Activated CD8-positive, alpha-beta memory T cell treated with anti-CD3 and anti-CD28 coated beads for 4 hours (primary cell): ENCODE measurements at places on chromosomes 6 and 20.

GRCh38 chr20:50655311-50655880 lies 35.9 kb downstream of the RIPOR3 start:
- no peak for DNase-seq

DNA sequence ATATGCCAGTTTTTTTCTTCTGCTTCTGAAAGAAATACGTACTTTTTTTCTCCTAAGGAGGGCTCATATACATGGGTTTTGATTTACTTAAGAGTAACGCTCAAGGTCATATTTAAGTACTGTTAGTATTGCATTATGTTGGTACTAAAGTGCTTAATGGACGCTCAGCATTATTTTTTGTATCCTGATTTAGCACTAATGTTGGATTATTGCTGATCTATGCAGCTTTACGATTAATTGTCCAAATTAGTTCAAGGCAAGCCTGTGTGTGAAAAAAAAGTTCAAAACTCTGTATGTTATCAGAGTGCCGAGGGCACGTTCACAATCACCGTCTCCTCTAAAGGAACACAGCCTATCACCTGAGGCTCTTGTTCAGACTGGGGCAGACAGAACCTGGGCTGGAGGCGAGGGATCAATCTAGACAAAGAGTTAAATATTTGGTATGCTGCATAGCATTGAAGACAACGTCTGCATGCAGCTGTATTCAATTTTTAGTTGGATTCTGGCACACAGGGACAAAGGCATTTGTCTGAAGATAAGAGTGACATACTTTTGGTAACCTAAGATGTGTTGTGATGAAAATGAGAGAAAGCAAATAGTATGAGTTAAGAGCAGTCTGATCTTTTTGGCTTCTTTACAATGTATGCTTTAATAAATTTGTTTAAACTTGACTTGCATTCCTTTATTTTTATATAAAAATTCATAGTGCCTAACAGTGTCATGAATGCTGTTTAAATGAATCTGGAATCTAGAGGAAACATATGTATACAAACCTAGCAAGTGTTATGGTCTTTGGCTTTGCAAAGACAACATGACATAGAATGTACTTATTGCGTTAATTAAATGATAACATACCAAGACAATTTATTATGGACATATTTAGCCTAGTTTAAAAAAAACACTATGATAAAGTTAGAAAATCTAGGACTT lies 341.2 kb downstream of the SAMD5 start:
- DNase-seq, result no peak

GRCh38 chr6:7243179-7243981 lies 69.6 kb downstream of the SSR1 start:
- peak; percentile 8 for DNase-seq

- DNase-seq, result no peak
Measured at GRCh38 chr6:30743099-30744053, 889 bp upstream of the FLOT1 start.
